WTC11 (cell line): ENCODE measurements at places on chromosomes 1 and 21. TPM values are rescaled to one million over a fixed set of nuclear protein-coding genes. Genes with fewer than 3 reads are reported as not detected.

CAMK2N1 gene
- 10.0 to 10.9 TPM (median 10.1 TPM) in 3 replicates for total RNA-seq

DIO1 gene
- total RNA-seq = 0.23 TPM in 1 of 3 replicates, not detected in the others

DNA sequence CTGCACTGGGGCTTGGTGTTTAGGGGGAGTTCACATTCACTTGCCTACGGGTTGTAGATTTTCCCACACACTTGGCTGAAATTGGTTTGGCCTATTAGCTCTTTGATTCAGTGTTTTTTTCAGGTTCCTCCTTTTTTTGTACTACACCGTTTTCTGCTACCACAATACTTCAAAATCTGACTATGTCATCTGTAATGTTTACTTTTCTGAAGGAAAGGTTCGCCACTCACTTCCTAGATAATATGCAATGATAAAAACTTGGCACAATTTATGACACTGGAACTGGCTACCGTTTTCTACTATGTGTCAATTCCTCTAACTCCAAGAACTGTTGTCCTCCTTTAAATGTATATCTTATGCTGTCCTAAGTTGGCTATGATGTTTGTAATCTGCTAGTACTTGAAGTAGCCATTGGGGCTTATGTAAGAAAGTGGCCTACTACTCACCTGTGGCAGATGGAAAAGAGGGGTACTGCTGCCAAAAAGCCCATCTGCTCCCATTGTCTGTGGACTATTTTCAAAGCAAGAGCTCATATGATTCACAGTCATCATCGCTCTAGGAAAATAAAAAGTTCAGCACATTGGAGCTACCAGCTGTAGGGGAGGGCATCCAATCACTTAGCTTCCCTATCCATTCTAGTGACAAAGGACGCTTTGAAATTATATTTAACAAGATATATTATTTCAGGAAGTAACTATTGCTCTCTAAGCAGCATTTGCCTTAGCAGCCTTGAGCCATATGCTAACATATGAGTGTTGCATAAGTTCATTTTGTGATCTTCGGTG, 42.4 kb upstream of the BACH1 start:
- H3K27ac ChIP-seq = no peak overlapping the region
- peaks cover 25% of the 10 kb centered on the region for H3K36me3 ChIP-seq
- H3K27me3 ChIP-seq = no peaks in the 10 kb centered on the region

DNA sequence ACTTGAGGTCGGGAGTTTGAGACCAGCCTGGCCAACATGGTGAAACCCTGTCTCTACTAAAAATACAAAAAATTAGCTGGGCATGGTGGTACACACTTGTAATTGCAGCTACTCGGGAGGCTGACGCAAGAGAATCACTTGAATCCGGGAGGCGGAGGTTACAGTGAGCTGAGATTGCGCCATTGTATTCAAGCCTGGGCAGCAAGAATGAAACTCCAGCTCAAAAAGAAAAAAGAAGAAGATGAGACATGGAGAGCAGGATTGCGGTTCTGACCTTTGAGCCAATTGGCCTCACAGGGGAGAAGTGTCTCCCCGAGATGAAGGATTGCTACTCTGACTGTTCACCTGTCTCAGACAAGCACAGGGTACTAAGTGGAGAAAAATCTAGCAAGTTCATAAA, 6.6 kb downstream of the SCCPDH start:
- H3K27ac ChIP-seq = no peak overlapping the region
- peaks cover 61% of the 10 kb centered on the region for H3K36me3 ChIP-seq
- no peak overlapping the region for H3K4me3 ChIP-seq
- H3K4me1 ChIP-seq = no peaks in the 10 kb centered on the region

RHBDL2 gene
- 0.26 to 0.30 TPM (median 0.27 TPM) in 3 replicates for total RNA-seq

- H3K4me3 ChIP-seq = no peak overlapping the region
- peaks cover 10% of the 10 kb centered on the region for H3K4me1 ChIP-seq
- no peaks in the 10 kb centered on the region for H3K27me3 ChIP-seq
- H3K27ac ChIP-seq = 0 out of 2 replicates have a peak overlapping the region, but pooled peaks have one; percentile 8
Measured at GRCh38 chr21:31117128-31117916, 79.0 kb upstream of the KRTAP19-8 start.

TMEM269 gene
- 0.57 to 0.85 TPM (median 0.73 TPM) in 3 replicates for total RNA-seq

ANGPTL3 gene
- not detected in 3 replicates for total RNA-seq
